AG10803 (cell line): ENCODE measurements at places on chromosomes 3 and 15.

DNA sequence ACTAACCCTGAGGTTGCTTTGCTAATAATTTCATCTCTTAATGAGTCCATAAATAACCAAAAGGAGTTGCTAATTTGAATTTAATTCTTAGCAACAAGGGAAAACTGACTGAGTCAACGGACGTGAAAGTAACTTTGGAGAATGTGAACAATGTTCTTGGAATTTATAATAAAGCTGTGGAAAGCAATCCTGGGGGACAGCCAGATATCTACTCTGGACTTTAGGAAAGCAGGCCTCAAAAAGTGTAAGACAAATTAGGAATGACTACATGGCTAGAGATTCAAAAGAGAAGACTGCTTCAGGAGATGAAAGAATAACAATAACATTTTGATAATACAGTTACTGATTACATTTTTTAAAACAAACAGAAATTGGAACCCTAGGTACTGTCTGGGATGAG, 318.4 kb upstream of the COL8A1 start:
- peak; percentile 95 for DNase-seq

DNA sequence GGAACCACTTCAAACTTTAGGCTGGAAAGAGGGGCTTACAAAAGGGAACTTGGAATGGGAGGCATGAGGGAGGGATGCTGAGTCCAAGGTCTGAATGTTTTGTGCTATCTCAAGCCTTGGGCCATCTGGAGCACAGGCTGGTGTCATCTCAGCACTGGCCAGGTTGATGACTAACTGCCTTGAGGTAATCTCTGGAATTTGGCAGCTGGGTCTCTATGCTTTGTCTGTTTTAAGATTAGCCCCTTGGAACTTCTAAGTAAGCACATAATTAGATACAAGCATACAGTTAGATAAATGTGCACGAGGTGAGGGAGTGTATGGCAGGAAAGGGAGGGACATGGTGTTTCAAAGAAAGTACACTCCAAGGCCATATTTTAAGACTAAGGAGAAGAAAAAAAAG, 252.4 kb upstream of the CCDC54 start:
- peak; percentile 74 for DNase-seq

GRCh38 chr15:62826561-62826960, 216.0 kb upstream of the TPM1 start:
- DNase-seq = no peak

- DNase-seq = peak; percentile 41
These were observed 462.1 kb downstream of the MFSD1 start for GRCh38 chr3:159263750-159264553.

GRCh38 chr15:59366333-59367021, 6.2 kb downstream of the MYO1E start:
- DNase-seq = no peak

GRCh38 chr15:94324117-94324826, 92.9 kb downstream of the MCTP2 start:
- peak; percentile 58 for DNase-seq

- no peak for DNase-seq
These were observed 83.4 kb upstream of the STT3B start for GRCh38 chr3:31449318-31449717.

DNA sequence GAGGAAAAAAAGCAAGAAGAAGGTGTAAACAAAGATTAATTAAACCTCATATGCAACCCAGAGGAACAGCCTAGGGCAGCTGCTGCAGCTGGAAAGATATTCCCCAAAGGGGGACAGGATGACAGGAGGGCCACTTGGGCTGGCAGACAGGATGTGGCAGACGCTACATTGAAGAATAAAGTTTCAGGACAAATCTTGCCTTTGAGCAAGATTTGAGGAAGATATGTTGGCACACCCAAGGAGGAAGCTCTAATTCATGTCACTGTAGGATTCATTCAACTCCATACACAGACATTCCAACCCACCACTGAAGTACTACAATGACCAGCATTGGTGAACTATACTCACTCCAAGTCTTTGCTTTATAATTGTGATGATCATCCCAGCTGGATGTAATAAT, 504.0 kb downstream of the SHQ1 start:
- DNase-seq = no peak

GRCh38 chr3:134904241-134904771, 109.2 kb downstream of the EPHB1 start:
- DNase-seq = no peak

DNA sequence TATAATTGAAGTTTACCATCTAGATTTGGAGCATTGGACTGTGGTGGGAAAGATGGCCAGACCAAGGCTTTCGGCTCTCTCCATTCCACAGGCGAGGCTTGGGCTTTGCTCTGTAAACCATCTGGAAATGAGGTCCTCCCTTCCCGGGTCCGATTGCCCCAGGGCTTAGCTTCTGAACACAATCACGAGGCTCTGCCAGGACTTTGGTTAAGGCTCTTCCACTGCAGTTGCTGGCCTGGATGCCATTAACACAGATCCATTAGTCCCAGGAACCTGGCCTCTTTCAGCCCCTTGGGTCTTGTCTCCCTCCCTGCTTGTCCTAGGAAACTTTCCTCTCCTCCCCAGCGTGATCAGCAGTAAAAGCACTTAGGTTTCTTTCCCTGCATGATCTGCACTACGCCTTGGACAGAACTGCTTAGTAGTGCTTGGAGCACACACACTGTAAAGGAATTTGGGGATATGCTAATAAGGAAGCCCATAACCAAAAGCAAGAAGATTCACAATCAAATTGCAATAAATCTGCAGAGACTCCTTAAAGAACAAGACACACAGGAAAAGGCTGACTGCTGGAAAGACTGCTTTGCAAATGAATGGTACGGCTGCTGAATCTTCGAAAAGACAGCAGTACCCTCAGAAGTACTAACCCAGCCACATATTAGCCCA, 154.3 kb downstream of the ECT2 start:
- DNase-seq = no peak

- peak; percentile 85 for DNase-seq
These were observed 1.8 kb downstream of the IFT122 start for GRCh38 chr3:129441782-129442181.

DNA sequence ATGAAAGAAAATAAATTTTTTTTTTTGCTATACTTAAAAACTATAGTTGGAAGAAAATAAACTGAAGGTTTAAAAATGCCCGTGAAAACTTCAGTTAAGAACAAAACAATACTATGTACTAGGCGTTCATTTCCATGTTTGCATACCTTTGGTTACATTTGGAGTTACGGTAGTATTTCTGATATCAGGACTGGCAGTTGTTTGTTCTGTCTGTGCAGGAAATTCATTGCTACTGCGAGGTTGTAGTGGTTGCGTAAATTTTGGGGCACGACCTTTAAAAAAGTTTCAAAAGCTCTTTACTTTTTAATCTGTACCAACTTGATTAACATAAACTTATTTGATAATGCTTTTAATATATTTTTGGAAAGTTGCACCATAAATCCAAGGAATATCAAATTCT, 47.9 kb downstream of the ST3GAL6 start:
- no peak for DNase-seq

DNA sequence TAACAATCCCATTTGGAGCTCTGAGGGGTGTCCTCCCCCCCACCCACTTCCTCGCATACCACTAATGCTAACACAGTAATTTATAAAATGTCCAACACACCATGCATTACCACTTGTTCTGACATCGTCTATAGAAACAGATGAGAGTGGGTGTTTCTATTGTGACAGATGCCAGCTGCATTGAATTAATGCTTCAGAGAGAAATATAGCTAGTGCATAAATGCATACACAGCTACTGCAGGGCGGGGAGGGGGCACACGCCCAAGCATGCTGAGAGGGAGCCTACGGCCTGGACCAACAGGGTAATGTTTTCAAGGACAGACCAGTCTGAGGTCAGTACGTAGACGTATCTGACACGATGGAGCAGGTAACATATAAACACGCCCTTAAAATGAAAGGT, 106.0 kb upstream of the FEZF2 start:
- no peak for DNase-seq

DNA sequence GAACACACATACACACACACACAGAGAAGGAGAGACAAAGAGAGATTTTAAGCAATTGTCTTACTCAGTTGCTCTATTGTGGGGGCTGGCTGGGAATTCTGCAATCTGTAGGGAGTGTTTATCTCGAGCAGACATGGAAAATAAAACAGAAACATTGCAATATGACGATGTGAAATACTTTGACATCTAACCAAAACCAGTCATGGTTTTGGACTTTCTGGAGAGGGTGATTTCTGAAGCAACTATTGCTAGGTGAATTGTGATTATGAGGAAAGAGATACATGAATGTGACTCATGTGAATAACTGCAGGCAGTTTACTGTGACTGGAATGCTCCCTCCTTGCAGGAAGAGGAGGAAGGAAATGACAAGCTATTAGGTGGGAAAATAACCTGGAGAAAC, 12.3 kb upstream of the PHLDB2 start:
- DNase-seq = peak; percentile 93

DNA sequence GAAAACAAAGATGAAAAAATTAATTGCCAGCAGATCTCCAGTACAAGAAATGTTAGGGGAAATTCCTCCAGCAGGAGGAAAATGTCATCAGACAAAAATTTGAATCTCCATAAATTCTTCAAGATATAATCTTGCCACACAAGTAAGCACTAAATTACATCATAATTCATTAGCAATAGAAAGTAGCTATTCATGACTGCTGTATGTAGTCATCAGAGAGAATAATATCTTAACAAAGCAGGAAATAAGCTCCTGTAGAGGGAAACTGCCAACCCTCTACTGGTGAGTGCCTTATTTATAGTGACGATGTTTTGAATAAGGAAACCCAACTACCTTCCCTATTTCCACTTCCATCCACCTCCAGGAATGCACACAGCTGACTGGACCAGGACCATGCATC, 15.8 kb upstream of the SLC27A2 start:
- DNase-seq = peak; percentile 64

DNA sequence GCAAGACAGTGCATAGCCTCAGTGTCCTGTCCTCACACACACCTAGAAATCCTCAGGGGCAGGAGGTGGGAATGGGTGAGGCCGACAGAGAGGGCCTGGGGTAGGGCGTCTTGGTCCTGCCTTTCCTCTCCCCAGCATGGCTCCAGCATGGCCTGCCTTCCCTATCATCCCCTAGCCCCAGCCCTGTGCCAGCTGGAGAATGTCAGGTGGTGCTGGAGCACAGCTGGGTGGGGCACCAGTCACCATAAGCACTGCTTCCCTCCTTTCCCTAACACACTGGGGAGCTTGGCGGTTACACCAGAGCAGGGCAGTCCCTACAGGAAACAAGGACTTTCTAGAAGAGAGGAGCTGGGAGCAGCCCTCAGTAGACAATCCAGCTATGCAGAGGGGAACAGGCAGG, 236.8 kb downstream of the KLF13 start:
- no peak for DNase-seq

DNA sequence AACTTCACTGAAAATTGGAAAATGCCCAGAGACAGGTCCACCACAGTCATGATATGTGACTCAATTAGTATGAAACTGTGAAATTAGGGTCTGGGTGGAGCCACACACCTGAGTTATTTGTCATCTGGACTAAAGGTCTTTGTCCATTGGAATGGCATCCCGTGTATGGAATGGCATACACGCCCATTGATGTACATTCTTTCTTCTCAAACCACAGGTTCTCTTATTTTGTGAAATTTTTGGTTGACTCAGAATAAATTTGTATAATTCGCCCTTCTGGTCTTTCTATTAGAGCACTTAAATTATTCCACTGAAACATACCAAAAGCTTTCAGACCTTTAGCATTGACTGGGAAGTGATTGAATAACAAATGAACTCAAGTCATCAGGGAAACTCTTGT, 66.8 kb upstream of the UBE2E1 start:
- no peak for DNase-seq

DNA sequence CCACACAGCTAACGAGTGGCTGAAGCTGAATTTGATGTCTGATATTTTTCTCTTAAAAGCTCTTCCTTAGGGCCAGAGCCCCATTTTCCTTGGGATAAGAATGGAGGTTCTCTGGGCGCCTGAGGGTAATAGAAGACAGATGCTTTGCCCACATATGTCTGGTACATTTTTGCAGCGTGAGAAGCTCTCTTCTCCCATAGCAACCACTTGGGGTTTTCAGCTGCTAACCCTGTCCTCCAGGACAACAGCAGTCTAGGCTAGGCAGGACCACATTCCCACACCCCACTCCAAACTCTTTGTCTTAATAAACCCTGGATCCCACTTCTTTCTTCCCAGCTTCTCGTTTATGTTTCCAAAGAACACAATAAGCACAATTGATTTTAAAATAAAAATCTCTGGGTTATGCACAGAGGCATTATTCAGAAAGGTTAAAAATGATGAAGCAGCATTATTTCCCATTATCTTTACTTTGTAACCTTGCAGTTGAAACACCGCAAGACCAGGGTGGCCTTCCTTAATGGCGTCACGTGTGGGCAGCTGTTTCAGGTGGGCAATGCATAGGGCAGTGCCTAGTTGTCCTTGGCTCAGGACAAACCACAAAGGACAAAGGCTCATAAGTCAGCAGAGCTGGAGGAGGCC, 56.5 kb upstream of the NTRK3 start:
- DNase-seq = peak; percentile 88

GRCh38 chr15:100193277-100193860, 148.4 kb downstream of the ADAMTS17 start:
- no peak for DNase-seq

GRCh38 chr3:33229947-33230346, 11.3 kb upstream of the SUSD5 start:
- no peak for DNase-seq

DNA sequence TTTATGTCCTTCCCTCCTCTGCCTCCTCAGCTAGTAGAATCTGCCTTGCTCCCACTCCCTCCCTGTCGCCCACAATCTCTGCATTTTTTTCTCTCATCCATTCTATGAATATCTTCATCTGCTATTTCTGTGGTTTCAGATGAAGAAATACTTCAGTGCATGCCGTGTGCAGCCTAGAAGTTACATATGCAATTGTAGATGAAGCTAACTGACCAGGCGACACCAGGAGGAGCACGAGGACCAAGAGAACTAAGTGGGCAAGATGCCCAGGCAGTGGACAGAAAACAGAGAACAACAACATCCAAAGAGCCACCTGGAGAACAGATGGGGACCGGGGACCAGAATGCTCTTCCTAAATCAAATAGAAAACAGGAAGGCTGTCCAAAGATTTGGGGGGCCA, 121.4 kb upstream of the ATP11B start:
- DNase-seq = peak; percentile 81

- no peak for DNase-seq
These were observed 60.5 kb downstream of the SH3BP5 start for GRCh38 chr3:15271785-15272381.

- no peak for DNase-seq
These were observed 296 bp downstream of the TPRA1 start for GRCh38 chr3:127590282-127590592.

GRCh38 chr15:27271258-27271657, 300.3 kb downstream of the GABRG3 start:
- DNase-seq = no peak

DNA sequence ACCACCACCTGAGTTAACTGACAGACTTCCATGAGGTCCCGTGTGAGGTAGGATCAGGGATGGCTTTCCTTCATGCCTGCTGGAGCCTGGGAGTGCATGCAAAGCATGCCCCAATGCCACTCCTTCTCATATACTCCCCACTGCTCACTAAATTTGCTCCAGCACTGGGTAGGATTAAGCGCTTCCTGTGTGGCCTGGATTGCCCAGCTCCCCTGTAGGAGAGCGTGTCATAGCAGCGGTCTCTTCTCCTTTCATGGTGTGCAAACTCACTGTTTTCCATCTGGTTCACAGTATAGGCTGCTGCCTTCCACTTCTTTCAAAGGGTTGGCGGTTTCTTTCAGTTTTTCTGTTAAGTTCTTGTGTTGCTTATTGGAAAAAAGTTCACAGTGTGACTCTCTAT, 34.1 kb upstream of the ABI3BP start:
- DNase-seq = no peak

GRCh38 chr3:184600685-184601377, 39.2 kb downstream of the EPHB3 start:
- DNase-seq = no peak
